ENCODE measurements at places on chromosomes 7 and 10.

DNA sequence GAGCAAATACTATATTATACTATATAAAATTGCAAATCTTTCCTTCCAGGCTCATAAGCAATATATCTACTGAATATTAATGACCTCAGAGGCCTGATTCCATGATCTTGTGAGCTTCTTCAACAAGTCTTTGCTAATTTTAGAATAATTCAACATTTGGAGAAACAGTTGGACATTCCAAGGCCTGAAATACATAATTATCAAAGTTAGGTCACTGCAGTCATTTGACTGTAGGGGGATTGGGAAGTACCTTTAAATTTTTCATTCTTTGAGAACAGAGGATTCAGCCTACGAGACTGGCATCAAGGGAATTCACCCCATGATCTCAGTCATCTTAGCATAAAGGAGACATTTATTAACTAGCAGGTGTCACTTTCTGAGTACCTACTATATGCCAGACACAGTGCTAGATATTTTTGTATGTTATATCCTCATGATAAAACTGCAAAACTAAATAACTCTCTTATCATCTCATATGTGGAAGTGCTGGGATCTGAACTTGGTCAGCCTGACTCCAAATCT is 85.4 kb downstream of the DOCK4 start:
- no peak for DNase-seq

- no peak for DNase-seq
These were observed 50.3 kb upstream of the RSU1 start for GRCh38 chr10:16867556-16867955.

DNA sequence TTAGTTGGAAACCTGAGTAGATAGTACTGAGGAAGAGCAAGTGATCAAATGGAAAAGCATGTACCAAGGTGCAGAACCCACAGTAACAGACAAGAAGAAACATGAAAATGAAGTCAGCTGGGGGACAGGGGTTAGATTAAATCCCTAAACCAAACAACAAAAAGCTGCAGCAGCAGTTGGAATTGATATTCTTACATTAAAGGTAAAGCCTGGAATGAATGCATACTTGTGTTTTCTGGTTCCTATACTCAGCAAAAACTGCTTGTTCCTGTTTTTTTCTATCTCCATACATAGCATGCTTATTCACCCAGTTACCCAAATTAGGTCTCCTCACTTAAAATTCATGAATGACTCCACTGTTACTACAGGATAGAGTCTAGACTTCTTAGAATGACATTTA is 92.4 kb downstream of the TPST1 start:
- DNase-seq = no peak

- peak; percentile 19 for DNase-seq
These were observed at the start of gene SH2B2 for GRCh38 chr7:102286237-102287110. TSS of gene SH2B2 (plus strand) at chr7:102286868. CDS start at chr7:102300551, 13,683 bp downstream.

- no peak for DNase-seq
These were observed 3.0 kb downstream of the DDIT4 start for GRCh38 chr10:72276421-72277339.

DNA sequence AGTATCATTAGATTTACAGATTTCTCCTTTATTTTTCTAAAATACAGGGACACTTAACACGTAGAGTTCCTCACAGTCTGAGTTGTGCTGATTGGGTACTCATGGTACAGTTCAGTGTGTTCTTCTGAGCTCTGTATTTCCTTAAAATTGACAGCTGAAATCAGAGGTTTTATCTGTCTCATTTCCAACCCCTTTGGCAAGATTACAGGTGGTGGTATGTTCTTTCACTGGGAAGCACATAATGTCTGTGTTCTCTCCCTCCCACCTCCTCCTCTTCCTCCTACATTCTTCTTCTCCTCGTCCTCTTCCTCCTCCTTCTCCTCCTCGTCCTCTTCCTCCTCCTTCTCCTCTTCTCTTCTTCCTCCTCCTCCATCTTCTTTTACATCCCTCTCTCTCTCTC is 99.5 kb upstream of the EEPD1 start:
- DNase-seq = no peak

GRCh38 chr10:15453457-15453856 is 82.4 kb upstream of the FAM171A1 start:
- no peak for DNase-seq

- DNase-seq = no peak
These were observed 98.3 kb upstream of the ARHGAP21 start for GRCh38 chr10:24821986-24822385.

DNA sequence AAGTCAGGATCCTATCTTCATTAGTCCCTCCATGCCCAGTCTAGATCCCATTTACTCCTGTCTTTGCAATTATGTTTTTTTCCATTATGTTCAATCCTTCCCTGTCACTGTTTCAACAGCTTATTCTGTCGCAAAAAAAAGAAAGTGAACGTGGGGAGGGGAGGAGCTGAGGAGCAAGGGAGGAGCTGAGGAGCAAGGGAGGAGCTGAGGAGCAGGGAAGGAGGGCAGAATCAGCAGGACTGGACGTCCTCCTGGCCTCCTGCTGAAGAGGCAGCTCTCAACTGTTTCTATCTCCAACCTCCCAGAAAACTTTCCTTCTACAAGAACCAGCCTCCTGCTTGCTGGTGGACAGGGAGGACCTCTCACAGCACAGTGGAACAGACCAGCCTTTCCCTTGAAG is 26.0 kb downstream of the LARP4B start:
- DNase-seq = no peak

DNA sequence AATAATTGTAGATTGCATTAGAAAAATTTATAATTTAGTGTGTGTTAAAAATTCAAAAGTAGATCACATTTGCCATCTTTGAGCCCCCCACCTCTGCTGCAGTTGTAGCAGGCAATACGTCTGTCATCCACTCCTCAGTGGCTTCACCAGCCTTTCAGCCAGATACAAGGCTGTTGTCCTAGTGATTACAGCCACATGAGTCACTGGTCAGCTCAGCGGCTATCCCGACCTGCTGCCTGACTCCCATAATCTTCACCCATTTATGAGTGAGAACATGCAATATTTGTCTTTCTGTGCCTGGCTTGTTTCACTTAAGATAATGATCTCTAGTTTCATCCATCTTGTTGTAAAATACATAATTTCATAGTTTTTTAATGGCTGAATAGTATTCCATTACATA is 9.2 kb downstream of the OR2A5 start:
- DNase-seq = no peak

DNA sequence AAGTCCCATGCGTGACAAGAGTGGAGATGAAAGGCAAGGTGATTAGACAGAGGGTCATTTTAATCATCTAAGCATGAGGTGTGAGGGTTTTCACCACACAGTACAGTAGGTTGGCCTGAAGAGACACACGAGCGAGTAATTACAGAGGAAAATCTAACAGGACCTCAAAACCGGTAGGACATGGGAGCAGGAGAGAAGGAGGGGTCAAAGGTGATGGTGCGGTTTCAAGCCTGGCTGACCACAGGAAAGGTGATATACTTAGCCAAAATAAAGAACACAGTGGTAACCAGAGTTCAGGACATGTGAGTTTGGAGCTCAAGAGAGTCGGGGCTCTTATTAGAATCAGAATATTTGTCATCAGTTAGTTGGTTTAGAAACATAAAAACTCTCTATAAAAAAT is 20.0 kb downstream of the GLI3 start:
- no peak for DNase-seq

DNA sequence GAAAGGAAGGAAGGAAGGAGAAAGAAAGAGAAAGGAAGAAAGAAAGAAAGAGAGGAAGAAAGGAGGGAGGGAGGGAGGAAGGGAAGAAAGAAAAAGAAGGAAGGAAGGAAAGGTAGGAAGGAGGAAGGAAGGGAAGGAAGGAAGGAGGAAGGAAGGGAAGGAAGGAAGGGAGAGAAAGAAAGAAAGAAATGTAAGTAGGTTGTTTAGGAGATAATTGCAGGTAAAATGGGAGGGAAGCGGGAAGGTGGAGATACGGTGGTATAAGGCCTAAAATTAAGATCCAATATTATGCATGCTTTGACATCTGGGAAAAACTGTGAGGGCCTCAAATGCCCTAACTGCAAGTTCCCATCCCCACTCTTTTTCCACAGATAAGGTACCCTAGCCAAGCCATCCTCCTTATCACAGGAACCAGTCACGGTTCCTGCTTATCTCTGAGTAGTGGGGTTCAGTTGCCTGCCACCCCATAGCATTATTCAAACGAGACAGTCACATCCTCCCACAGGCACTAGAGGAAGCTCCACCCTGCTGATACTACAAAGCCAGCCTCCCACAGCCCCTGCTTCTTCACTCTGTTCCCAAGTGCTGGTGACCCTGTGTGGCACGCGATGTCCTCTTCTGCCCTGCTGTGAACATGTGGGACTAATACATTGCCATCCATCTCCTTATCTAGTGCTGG is 28.7 kb downstream of the ST8SIA6 start:
- no peak for DNase-seq

DNA sequence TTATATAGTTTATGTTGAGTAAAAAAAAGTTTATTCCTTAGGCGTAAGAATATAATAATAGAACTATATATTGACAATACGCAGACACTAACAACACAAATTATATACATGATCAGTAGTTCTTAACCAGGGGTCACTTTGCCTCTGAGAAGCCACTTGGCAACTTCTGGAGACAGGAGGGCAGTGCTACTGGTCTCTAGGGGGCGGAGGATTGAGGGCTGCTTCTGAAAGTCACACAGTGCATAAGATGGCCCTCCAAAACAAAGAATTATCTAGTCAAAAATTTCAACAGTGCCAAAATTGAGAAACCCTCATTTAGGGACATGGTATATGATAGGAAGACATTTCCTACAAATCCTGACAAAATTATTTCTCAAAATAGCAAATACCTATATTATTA is 77.1 kb downstream of the THSD7A start:
- DNase-seq = no peak

DNA sequence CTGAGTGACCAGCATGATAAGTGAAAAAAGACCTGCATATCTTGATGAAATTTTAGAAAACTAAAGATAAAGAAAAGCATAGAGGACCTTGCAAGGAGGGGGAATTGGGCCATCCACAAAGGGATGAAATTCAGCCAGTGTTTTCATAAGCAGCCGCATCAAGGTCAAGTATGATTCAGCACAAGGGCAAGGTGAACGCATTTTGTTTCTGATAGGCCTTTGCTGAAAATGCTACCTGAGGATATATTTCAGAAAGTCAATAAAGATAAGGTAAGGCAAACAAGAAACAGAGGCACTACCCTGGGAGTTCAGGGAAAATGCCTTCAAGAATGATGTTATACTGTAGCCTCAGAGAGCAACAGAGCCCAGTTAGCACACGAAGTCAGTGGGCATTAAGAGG is 55.0 kb upstream of the SHH start:
- DNase-seq = no peak

- DNase-seq = no peak
These were observed 859 bp upstream of the SMC3 start for GRCh38 chr10:110566472-110567200.

- no peak for DNase-seq
These were observed 13.7 kb upstream of the SEMA3C start for GRCh38 chr7:80932536-80932935.

DNA sequence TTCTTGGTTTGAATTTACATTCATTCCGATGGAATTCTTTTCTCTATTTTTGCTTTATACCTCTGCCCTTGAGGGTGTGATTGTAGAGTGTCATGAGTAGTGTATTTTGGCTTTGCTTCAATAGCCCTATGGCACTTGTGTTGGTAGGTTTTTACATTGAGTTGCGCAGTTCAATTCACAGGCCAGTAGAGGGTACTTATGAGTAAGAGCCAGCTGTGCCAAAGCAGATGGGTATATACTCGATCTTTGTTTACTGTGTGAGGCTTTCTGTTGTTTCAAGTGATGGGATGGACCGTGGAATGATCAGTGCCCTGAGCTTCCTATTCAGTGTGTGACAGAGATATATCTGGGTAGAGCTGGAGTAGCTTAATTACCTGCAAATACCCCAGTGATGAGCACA is 4.3 kb upstream of the AKR1C3 start:
- no peak for DNase-seq

GRCh38 chr10:92419740-92420545 is 129.0 kb downstream of the MARCHF5 start:
- no peak for DNase-seq

DNA sequence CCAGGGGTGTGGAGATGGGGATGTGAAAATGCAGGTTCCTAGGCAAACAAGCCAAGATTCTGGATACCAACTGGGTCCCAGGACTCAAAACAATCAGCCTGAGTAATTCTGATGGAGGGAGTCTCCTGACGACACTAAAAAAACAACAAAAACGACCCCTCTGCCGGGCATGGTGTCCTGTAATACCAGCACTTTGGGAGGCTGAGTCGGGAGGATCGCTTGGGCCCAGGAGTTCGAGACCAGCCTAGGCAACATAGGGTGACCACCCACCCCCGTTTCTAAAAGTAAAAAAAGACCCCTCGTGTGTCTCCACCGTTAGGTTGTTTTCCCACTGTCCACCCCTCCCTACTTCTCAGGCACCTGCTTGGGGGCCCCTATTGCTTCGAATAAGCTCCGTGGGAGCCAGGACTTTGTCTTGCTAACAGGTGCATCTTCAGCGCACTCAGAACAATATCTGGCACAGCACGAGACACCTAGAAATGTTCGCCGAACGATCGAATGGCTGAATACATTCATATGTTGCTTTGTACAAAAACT is 743 bp upstream of the NRF1 start:
- no peak for DNase-seq

DNA sequence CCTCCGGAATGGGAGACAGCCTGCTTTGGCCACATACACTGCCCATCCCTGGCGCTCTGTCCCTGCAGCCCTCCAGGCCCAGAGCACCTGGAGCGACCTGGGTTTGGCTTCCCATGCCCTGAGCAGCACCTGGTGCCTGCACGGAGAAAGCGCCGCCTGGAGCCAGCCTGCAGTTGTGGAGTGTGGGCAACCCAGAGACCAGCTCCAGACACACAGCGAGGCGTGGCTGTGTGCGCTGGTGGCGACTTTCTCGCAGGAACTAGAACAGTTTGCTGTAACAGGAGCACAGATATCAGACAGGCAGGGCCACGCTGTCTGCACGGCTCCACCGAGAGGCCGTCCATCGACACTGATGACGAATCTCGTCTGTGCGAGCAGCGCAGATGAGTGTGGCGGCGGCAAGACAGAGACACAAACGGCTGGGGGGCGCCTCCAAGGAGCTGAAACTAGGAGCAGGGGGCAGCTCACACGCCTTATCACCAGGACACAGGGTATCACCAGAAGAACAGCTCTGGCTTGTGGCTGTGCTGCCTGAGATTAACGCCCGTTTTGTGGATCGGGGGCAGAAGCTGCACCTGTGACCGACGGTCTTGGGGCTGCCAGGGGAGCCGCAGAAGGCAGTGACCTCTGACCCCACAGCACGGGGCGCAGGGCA is 275.3 kb downstream of the DNAJB6 start:
- DNase-seq = no peak

Data from hippocampal formation (tissue), 2 donors.